AG09319 (cell line): ENCODE measurements at places on chromosomes 3 and 15.

DNA sequence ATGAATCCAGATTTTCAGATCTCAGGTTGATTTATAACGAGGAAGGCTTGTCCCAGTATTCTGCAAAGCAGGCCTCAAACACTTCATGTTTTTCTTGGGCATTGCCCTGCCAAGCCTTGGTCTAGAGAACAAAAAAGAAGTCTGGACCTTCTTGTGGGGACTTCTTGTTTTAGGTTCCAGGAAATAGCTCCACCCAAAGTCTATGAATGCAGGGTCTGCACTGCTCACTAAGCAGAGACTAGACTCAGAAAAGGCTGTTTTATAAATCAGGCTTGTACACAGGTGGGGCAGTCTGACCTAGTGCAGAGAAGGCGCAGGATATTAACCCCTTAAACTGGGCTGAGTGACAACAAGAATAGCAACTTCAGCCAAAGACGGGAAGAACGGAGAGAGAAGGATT lies 44.3 kb downstream of the GLB1 start:
- no peak for DNase-seq

GRCh38 chr15:47640901-47641300 lies 76.4 kb upstream of the SEMA6D start:
- no peak for DNase-seq

DNA sequence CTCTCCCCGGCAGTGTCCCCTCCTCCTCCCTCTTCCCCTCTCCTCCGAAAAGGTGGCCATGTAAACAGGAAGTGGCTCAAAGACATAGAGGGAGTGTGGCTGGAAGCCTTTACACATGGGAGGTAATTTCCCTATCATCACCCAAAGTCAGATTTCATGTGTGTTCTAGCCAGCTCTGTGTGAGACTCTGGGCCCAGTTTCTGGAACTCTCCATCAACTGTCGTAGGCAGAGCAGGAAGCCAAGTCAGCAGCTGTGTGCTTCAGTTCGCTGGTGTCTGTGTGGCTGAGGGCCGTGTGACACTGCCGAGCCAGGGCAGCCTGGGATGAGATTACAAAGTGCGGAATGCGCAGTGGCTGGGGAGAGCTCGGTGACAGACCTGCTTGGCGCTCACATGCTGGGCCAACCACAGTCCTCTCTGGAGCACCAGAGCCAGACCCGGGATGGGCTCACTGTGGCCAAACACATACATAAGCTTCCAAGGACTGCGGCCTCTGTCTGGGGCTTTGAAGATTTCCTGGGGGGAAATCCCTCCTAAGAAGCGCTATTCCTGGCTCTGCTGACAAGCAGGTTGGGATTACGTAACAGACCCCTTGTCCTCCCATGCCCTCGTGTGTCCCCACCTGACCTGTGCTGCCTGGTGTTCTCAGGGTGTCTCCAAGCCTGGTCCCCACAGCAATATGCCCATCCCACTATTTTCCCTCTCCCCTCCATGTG lies 50.7 kb downstream of the UMPS start:
- no peak for DNase-seq

DNA sequence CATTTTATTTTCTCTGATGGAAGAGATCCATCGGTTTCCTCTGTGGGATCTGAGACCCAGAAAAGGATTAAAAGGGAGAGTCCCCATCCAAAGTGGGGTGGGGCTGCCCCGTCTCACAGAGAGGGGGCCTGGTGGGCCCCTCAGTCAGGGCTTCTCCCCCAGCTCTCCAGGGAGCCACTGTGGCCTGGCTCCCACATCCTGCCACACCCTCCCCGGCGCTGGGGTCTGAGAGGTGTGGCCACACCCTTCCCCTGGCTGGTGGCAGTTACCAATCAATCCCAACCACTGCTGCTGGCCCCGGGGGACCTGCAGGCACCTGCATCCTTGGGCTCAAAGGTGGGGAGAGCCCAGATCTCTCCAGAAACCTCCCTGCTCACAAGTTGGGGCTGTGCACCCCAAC lies 161.8 kb upstream of the IQSEC1 start:
- no peak for DNase-seq

GRCh38 chr3:117218641-117219048 lies 509.1 kb downstream of the TUSC7 start:
- no peak for DNase-seq
